ENCODE measurements at places on chromosomes 2 and 18.
A peak's percentile ranks its signal among the peaks of the same experiment; 100 is the strongest.

DNA sequence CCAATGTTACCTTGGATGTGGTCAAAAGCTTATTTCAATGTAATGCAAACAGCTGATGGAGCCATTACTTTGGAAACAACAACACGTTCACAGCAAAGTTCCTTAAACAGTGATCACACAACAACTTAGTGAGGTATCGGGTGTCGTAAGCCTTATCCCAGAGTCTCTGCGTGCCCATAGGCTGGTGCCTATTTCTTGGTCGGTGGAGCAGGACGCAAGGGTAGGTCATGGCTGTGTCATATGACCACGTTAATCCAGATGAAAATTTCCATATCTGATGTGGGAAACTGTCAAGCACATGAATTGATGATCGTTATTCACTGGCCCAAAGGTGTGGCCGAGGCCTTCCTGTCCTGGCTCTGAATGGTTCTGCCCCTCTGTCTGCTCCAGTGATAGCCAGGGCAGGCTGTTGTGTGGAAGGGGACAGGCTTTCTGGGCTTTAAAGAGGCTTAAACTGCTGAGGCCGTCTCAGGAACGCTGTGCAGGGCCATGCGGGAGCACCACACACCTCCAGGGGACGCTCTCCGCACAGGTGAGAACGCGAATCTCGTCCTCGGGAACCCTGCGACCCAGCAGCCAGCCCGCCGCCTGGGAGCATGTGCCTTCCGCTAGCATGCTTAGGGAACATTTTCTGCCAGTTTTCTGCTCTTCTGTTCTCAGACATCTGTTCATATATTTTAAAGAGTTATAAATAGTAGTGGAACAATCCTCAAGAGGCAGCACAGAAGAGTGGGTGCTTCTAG, 90.6 kb downstream of the KCTD1 start:
- H3K27ac ChIP-seq, result no peak overlapping the region
- no peaks in the 10 kb centered on the region for H3K27me3 ChIP-seq

DNA sequence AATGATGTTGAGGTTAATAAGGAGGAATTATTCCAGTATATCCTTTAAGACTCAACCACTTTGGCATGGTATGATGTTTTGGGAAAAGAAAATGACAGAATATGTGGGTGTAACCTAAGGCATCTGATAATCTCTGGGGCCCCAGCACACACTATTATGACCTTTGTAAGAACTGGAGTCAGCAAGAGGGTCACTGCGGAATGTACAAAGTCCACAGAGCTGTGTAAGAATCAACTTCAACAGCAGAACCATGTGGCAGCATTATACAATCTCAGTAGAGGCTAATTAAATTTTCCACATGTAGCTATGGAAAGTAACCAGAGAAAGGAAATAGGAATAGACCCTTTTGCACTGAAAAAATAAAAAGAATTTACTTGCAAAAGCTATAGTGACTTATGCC, 445.1 kb upstream of the UBE2E3 start:
- H3K27me3 ChIP-seq, result no peaks in the 10 kb centered on the region
- no peaks in the 10 kb centered on the region for H3K36me3 ChIP-seq
- no peaks in the 10 kb centered on the region for H3K4me1 ChIP-seq
- H3K4me3 ChIP-seq, result no peak overlapping the region
- DNase-seq, result no peak

- H3K27ac ChIP-seq, result peak overlapping the region; percentile 61
- H3K36me3 ChIP-seq, result peaks cover 5% of the 10 kb centered on the region
- peak overlapping the region; percentile 55 for H3K4me3 ChIP-seq
- no peaks in the 10 kb centered on the region for H3K27me3 ChIP-seq
- H3K4me1 ChIP-seq, result peaks cover 18% of the 10 kb centered on the region
These were observed 707 bp upstream of the SPDYA start for GRCh38 chr2:28809927-28810326.

DNA sequence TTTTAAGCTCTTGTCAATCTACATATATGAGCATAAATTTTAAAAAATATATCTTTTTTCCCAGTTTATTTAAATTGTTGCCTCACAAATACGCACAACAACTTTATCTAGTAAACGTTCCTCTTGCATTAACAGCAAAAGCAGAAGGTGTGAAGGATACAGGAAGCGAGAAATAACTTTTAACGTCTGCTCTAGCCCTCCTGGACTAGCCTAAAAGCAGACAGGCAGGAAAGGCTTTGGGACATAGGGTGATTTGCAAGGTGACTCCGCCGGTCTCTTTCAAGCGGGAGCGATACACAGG, 434 bp upstream of the DUSP19 start:
- no peak overlapping the region for H3K27ac ChIP-seq
- peak overlapping the region; percentile 70 for H3K4me3 ChIP-seq
- no peak for DNase-seq
- peaks cover 4% of the 10 kb centered on the region for H3K27me3 ChIP-seq
- peaks cover 5% of the 10 kb centered on the region for H3K4me1 ChIP-seq
- no peaks in the 10 kb centered on the region for H3K36me3 ChIP-seq

DNA sequence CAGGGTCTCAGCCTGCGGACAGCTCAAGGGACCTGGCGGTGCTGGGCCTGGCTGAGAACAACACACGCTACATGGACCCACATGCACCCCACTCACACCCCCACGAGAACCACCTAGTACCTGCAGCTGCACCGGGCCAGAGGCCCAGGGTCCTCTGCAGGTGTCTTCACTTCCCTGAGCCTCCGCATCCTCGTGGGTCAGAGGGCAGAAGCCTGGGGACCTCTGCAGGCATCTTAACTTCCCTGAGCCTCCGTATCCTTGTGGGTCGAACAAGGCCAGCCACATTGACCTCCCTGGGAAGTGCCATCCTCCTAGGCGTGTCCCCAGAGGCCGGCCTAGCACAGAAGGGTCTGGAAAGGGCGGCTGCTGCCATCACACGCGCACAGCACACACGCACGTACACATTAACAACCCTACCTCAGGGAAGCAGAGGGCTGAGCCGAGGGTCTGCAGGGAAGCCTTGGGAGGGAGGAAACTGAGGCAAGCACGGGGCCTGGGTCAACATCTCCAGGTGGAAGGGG, 62.5 kb upstream of the HPCAL1 start:
- no peak overlapping the region for H3K27ac ChIP-seq
- H3K4me1 ChIP-seq, result peaks cover 12% of the 10 kb centered on the region

GRCh38 chr2:1132328-1132969, 181.8 kb downstream of the SNTG2 start:
- no peaks in the 10 kb centered on the region for H3K36me3 ChIP-seq
- H3K4me3 ChIP-seq, result no peak overlapping the region
- peaks cover 5% of the 10 kb centered on the region for H3K4me1 ChIP-seq
- H3K27ac ChIP-seq, result no peak overlapping the region

DNA sequence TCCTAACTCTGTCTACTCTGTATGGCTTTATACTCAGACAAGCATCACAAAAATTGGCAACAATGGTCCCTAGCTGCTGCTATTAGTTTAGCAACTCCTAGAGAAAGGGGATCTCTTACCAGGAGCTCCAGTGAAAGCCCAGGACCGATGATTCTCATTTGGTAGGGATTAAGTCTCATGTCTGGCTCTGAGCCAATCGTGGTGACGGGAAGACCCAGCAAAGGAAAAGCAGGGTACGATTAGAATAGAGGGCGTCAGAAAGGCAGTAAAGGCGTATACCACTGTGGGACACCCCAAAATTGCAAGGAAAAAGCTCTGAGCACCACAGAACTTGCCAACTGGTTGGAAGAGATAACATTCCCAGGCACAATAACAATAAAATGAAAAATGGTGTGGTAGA, 129.5 kb downstream of the MTCL1 start:
- H3K4me3 ChIP-seq, result no peak overlapping the region
- H3K27ac ChIP-seq, result no peak overlapping the region
- H3K36me3 ChIP-seq, result no peaks in the 10 kb centered on the region
- H3K4me1 ChIP-seq, result no peaks in the 10 kb centered on the region

- H3K27me3 ChIP-seq, result no peaks in the 10 kb centered on the region
- no peak for DNase-seq
- no peaks in the 10 kb centered on the region for H3K4me1 ChIP-seq
- H3K4me3 ChIP-seq, result no peak overlapping the region
- no peak overlapping the region for H3K27ac ChIP-seq
- H3K36me3 ChIP-seq, result no peaks in the 10 kb centered on the region
These were observed 19.7 kb upstream of the SFXN5 start for GRCh38 chr2:73091164-73091563.

DNA sequence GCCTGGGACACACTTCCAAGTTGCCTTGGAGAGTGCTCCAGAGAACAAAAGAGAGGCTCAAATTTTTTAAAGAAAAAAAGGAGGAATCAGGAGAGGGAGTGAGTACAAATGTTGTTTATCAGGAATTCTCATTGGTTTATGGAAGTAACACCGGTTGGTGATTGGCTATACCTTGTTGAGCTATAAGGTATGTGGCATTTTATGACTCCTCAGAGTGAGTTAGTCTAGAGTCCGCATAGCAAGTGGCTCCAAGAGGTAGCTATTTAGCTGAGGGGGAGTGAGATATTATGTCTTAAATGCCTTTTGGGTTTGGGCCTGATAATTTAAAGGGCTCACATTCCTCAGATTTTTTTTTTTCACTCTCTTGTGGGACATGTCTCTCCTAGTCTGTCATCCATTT, 85.7 kb downstream of the ARHGEF4 start:
- DNase-seq, result no peak
- no peaks in the 10 kb centered on the region for H3K4me1 ChIP-seq
- H3K27ac ChIP-seq, result no peak overlapping the region
- H3K4me3 ChIP-seq, result no peak overlapping the region
- H3K27me3 ChIP-seq, result no peaks in the 10 kb centered on the region
- no peaks in the 10 kb centered on the region for H3K36me3 ChIP-seq

DNA sequence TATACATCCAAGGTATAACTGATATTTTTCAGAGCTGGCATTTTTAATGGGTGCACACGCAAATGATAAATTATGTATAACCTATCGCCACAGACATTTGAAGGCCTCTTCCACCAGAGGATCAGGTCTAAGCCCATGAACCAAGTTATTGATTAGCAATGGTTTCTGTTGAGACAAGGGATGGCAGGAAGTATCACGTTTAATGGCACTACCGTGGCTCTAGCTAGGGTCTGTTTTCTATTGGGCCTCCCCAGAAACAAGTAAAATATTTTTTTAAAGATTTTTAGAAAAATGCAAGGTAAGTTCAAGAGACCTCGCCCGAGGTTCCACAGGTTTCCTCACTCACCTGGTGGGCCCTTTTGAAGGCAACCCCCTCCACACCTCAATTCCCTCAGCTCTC, 667 bp downstream of the GFPT1 start:
- H3K36me3 ChIP-seq, result no peaks in the 10 kb centered on the region

DNA sequence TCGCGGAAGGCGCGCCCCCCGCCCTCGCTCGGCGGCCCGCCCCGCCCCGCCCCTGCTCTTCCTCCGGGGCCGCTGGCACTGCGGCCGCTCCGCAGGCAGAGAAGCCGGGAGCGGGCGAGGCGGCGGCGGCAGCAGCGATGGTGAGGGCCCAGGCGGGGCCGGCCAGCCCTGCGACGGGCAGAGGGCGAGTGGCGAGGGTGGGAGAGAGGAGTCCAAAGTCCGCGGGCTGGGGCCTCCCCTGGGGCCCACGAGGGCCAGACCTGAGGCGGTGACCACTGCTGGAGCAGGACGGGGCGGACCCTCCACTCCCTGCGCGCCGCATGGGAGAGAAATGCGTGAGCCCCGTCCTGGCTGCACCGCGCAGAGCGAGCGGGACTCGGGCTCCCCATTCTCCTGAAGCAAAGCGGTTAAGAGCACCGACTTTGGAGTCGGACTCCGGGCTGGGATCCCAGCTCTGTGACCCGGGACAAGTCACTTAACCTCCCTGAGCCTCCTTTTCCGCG, at the start of gene VAMP5:
VAMP5 (plus strand) TSS at position 78 of the 503 bp plus-strand sequence; CDS start at position 138, 60 bp downstream.
- DNase-seq, result no peak
- no peaks in the 10 kb centered on the region for H3K27me3 ChIP-seq
- H3K4me1 ChIP-seq, result peaks cover 40% of the 10 kb centered on the region
- peak within 1 kb of the TSS; percentile 65 for H3K4me3 ChIP-seq

- no peak overlapping the region for H3K4me3 ChIP-seq
- no peaks in the 10 kb centered on the region for H3K36me3 ChIP-seq
- peaks cover 50% of the 10 kb centered on the region for H3K4me1 ChIP-seq
- H3K27me3 ChIP-seq, result no peaks in the 10 kb centered on the region
- H3K27ac ChIP-seq, result peak overlapping the region; percentile 57
- peak; percentile 41 for DNase-seq
These were observed 85.3 kb downstream of the SPP2 start for GRCh38 chr2:234135750-234136221.

DNA sequence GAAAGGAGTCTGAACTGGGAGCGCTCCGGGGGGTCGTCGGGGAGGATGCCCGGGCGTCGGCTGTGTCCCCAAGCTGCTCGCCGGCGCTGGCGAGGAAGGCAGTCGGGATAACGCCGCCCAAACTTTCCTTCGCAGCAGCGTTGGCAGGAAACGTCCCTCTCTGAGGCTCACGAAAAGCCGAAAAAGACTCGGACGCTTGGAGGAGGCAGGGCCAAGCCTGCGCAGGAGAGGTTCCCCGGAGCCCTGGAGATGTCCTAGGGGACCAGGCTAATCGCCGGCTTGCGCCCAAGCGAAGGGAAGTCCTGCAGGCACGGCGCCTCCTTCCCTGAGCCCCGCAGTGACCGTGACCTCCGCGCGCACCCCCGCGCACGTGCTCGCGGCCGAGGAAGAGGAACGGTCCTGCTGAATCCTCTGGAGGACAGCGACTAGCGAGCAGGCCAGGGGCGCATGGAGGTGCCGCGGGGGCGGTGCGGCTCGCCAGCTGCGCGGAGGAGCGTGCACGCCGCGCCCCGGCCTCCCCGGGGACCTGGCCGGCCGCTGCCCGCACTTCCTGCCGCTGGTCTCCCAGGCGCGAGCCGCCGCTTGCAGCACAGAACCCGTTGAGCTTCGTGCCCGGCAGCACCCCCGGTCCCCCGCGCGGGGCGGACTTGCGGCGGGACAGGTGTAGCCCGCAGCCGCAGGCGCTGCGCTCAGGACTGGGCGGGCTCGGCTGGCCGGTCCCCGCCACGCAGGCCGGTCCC, at the start of gene SH3RF3:
SH3RF3 (plus strand) TSS at position 590 of the 740 bp plus-strand sequence.
- H3K27ac ChIP-seq, result no peak within 1 kb of the TSS
- DNase-seq, result peak; percentile 47
- peaks cover 27% of the 10 kb centered on the region for H3K27me3 ChIP-seq
- no peaks in the 10 kb centered on the region for H3K36me3 ChIP-seq
- peak within 1 kb of the TSS; percentile 48 for H3K4me3 ChIP-seq

DNA sequence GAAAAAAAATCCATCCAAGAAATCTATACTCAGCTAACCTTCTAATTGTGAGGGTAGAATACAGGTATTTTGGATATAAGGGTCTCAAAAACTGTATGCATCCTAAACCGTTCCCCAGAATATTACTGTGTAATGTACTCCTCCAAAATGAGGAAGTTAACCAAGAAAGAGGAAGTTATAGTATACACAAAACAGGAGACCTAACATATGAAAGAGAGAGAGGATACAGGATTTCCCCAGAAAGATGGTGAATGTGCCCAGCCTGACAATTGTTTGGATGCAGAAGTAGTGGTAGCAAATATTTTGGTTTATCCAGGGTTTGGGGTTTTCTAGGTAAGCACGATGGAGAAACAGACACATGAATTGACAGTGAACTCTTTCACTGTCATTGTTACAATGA, 50.6 kb downstream of the GALNT3 start:
- H3K4me3 ChIP-seq, result no peak overlapping the region
- DNase-seq, result no peak

Measured in natural killer cell (primary cell).